ENCODE measurements at places on chromosomes 13 and 19.
A peak's percentile ranks its signal among the peaks of the same experiment; 100 is the strongest.

- DNase-seq = no peak
Measured at GRCh38 chr19:30927705-30928104, 421.5 kb downstream of the TSHZ3 start.

- DNase-seq = no peak
Measured at GRCh38 chr13:41065078-41065477, 3.8 kb downstream of the WBP4 start.

- DNase-seq = peak; percentile 93
Measured at GRCh38 chr19:11964858-11965645, at the start of gene ZNF763. Gene ZNF763 (plus strand): TSS chr19:11965040. CDS start chr19:11965209, 169 bp downstream.

GRCh38 chr13:91817250-91817649, 418.8 kb downstream of the GPC5 start:
- DNase-seq = no peak

DNA sequence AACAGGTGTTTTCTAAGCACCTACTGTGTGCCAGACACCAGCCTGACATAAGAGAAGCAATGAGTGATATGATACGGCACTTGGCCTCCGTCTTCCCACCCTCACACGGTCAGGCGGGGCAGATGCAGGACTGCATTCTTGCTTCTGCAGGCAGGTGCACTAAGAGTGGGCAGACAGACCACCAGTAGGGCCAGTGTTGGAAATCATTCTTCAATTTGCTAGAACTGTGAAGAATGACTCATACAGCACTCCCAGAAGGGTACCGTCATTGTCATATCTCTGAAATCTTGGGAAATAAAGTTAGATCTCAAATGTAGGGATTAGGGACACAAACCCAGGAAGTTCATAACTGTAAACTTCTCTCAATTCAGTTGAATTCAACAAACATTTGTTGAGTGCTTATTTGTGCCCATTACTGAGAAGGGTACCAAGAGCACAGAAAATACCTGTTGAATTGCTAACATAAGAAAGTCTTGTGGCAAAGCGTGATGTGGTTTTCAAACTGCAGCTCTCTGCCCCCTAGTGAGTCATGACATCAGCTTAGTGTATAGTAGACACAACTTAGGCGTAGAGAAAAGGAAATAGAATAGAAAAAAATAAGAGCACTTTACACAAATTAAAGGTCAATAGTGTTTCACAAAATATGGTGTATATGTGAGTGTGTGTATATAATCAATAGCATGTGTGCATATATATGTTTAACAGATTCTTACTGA, 76.1 kb downstream of the TEX26 start:
- DNase-seq = no peak

GRCh38 chr13:102873653-102874052, 27.8 kb downstream of the ERCC5 start:
- DNase-seq = no peak

GRCh38 chr19:5144545-5145179, 175.7 kb downstream of the KDM4B start:
- no peak for DNase-seq

GRCh38 chr19:55831846-55832245, at the start of gene NLRP11:
Gene NLRP11 (minus strand): TSS chr19:55831999. CDS start chr19:55818174, 13,825 bp downstream.
- DNase-seq = no peak

- DNase-seq = no peak
Measured at GRCh38 chr13:76470991-76471390, 415.2 kb downstream of the KCTD12 start.

Data from femur (tissue), 1 donor.